NCI-H774 (cell line): ENCODE measurements at places on chromosomes 6 and 20.

- DNase-seq: peak; percentile 72
Measured at GRCh38 chr20:20492521-20493332, 124.8 kb downstream of the INSM1 start.

DNA sequence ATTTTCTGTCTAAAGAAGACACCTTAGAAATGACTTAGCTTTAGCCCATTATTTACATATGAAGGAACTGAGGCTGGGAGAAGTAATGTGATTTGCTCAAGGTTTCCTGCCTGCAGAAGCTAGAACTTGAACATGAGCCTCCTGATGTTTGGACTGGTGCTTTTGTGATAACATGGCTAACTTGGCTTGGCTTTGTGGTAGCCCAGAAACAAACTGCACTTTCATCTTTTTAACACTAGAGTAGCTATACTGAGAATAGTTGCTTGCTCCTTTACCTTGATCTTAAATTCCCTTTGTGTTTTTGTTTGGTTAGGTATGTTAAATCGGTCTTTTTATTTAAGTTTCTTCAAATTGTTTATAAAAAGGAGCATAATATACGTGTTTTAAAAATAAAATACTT, 163.5 kb upstream of the MANEA start:
- no peak for DNase-seq

- DNase-seq: no peak
Measured at GRCh38 chr6:129567374-129567773, 142.6 kb downstream of the ARHGAP18 start.

DNA sequence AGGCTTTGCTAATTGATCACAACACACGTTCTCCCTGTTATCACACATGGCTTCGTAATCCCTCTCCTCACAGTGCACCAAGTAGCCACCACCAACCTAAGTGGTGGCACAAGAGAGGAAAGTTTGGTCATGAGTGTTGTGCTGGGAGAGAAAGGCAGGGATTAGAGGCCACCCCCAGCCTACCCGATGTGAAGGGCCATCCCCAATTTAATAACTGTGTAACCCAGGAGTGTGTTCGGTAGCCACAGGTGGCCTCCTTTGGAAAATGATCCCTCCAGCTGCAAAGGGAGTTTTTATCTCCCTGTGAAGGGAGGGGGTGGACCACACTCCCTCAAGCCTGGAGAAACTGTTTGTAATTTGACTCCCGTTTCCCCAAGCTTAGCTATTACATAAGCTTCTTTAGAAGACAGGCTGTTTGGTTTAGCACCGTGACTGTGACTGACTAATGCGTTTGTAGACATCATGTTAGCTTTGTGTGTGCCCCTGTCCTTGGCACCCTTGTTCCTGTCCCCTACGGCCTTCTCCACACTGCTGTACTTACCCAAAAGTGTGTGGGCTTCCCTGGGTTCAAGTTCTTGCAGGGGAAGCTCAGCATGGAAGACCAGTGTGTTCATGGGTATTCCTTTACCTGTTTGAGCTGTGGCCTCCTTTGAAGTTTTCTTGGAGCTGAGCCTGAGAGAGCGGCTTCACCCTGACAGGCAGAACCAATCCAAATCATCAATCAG, 20.6 kb downstream of the PPP1R16B start:
- peak; percentile 17 for DNase-seq
